NCI-H1417 (cell line): ENCODE measurements at places on chromosomes 3 and 15.
A peak's percentile ranks its signal among the peaks of the same experiment; 100 is the strongest.

GRCh38 chr3:179391906-179392305 is 44.4 kb downstream of the MFN1 start:
- DNase-seq: no peak

- DNase-seq: no peak
Observed at GRCh38 chr3:160016972-160017371, 28.3 kb downstream of the IL12A start.

- peak; percentile 65 for DNase-seq
Observed at GRCh38 chr3:138113326-138113725, 2.1 kb downstream of the DZIP1L start.

GRCh38 chr3:38275658-38276057 is 6.4 kb upstream of the SLC22A14 start:
- no peak for DNase-seq

DNA sequence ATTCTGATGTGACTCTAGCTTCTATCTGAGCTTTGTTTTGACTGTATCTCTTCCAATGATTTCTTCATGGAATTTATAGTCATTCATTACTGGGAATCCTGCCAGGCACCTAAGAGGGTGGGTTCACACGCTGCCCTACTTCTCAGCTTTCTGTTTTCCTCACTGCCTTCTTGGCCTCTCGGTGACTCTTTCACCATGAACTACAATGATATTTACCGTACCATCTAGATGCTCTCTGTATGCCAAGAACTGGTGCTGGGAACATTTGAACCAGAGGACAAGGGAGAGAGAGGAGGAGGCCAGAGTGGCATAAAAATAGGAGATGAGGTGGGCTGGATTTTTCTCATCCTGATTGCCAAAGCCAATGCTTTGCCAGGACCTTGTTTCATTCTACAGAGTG is 280.0 kb upstream of the P2RY1 start:
- no peak for DNase-seq

GRCh38 chr3:139636511-139636910 is 41.3 kb downstream of the NMNAT3 start:
- DNase-seq: no peak

DNA sequence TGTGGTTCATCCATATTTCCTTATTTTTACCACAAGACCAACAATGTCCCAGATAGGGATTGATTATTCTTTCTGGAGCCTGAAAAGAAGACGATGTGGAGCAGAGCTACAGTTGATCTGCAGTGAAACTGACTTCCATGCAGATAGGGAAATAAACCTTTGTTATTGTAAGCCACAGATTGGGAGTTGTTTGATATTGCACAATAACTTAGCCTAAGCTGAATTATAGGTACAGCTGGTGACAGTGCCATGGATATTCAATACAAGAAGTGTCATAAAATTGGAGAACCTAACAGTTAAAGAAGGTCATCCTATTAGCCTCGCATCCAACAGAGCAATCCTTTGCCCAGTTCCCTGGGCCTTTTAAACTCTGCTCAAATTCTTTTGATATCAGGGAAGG is 367.7 kb upstream of the PPP2R3A start:
- DNase-seq: no peak

DNA sequence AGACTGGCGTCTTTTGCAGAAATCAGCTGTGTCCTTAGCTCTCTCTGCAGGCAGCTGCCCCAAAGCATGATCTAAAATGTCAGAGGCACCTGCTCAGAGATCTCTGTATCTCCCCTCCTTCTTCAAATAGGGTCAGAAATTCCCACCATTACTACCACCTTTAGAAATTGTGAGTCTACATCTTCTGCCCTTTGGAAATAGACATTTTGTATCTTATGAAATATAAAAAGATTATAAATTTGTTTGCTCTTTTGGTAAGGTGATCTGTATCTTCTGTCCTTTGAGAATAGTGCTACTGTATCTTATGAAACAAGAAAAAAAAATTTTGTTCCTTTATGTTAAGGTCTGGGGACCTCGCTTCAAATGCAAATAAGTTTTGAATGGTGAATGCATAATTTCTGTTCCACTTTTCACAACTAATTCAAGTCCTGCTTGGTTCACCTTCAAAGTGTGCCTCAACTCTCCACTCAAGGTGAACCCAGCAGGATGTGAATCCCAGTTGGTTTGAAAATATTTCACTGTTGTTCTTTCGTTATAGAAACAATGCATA is 28.3 kb upstream of the GPD1L start:
- DNase-seq: no peak

- DNase-seq: no peak
Observed at GRCh38 chr15:95132774-95133173, 901.4 kb downstream of the MCTP2 start.

DNA sequence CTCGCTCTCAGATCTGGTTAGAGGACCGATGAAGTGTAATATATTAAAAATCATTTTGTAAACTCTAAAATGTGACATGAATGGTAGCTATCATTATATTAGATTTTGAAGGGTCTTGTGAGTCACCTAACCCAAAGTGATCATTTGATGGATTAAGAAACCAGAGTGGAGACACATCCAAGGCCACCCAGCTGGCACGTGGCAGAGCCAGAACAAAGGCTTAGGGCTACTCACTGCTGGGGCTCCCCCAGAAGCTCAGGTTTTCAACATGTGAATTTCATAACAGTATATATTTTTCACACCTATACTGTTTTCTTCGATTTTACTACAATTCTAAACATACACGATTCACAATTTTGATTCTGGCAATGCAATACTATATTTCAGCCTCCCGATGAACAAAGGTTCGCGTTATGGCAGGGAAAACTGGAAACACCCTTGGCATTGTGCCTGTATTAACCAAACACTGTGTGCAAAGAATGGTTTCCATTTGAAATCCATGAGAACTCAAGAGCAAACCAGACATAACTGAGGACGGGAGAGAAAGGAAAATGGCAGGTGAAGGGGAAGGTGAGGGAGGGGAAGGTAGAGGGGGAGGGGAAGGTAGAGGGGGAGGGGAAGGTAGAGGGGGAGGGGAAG is 88.9 kb downstream of the ADAMTS17 start:
- DNase-seq: no peak

GRCh38 chr3:39064646-39065045 is 12.8 kb downstream of the WDR48 start:
- no peak for DNase-seq

GRCh38 chr3:195023576-195023975 is 247.4 kb downstream of the XXYLT1 start:
- DNase-seq: no peak

- DNase-seq: no peak
Observed at GRCh38 chr3:115160295-115160694, 13.2 kb upstream of the ZBTB20 start.

GRCh38 chr3:181695661-181696491 is 15.8 kb upstream of the SOX2 start:
- DNase-seq: no peak

GRCh38 chr3:67381667-67382272 is 272.6 kb downstream of the SUCLG2 start:
- no peak for DNase-seq

DNA sequence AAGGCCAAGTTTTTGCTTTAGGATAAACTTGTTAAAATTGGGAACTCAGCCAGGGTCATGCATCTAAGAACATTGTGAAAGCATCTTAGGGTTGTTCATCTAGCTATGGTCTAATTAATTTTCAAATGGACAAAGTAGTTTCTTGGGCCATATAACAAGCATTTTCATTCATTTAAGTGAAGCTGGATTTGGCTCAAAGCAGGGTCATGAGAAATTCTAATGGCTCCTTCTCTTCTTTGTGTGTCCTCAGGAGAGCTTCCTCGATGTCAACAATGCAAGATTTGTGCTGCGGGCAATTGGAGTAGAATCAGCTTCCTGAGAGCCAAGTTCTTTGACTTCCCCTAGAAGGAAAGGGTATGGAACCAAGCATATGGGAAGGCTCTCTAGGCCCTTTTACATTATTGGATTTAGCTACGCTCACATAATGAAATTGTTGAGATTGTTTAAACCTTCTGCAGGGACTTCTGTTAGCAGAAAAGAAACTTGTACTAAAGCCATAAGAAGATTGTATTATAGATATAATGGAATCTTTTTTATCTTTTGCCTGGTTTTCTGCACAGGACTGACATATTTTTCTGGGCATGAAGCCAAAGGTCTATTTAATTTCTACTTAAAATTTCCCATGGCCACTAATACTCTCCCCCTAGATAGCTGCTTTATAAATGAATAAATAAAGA is 1.8 kb upstream of the SAMMSON start:
- peak; percentile 26 for DNase-seq

GRCh38 chr3:69290006-69290405 is 95.9 kb downstream of the FRMD4B start:
- peak; percentile 60 for DNase-seq

DNA sequence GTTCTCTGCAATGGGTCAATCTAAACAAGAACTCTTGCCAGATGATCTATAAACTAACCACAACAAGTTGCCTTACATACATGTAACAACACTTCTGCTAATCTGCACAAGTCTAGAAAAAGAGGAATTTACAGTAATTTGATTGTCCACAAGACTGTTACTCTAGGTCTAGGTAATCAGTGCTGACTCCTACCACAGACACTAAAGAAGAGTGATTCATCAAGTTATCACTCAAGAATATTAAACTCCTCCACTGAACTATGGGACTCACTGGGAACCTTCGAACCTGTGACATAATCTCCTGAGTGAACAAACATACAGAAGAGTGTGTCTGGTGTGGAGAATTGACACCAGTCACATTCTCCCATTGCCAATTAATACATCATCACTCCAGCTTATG is 138.3 kb downstream of the ANXA2 start:
- no peak for DNase-seq

DNA sequence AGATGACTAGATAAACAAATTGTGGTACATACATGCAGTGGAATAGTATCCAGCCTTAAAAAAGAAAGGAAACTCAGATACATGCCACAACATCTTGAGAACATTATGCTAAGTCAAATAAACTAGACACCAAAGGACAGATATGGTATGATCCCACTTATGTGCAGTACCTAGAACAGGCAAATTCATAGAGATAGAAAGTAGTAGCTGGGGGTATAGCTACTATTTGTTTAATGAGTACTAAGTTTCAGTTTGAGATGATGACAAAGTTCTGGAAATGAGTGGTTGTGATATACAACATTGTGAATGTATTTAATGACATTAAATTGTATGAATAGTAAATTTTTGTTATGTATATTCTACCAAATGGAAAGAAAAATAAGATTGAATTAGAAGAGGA is 477.2 kb upstream of the CFAP20DC start:
- no peak for DNase-seq

DNA sequence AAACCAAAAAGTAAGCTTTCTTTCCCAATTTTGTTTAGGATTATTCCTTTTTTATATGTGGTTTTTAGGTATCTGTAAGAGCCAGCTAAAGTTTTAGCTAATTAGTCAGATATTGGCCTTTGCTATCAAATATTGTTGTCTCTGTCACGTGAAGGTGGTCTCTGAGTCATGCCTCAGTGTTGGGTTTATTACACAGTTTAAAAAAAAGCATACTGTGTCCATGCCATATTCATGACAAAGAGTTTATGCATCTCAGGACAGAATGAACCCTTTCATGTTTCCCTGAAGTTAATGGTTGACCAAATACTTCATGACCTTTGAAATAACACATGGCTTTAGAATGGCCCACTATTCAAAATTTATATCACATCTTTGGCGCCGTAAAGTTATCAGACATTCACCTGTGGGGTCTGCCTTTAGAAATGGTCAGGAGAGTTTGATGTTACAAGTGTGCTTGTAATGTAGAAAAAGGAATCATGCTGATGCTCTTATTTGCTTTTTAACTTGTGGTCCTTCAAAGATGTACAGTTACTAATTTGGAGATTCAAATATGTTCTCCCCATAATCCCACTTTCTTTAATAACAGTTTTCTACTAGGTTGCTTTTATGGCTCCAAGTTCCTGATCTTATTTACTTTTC is 101.5 kb downstream of the MYRIP start:
- no peak for DNase-seq

DNA sequence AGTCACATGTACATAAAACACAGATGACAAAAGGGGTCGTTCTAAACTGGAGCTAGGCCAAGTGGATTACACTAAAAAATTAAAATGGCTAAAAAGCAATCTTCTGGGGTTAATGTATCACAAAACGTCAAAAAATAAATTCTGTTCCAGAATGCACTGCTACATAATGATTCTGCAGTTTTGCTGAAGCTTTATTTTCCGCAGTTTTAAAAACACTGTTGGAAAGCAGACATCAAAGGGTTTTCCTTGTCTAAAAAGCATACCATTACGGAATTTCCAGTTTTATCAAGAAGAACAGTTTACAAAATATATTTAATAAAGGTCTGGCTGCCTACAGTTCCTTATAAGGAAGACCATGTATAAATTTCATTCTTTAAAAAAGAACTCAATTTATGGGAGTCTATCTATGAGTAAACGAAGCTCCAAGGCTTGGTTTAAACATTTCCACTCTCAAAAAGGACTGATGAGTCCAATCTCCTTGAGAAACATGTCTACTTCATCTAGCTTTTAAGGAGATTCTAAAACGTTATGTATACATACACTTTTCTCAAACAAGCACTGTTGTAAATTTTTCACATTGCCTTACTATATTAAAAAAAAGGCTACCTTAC is 1.3 kb downstream of the DMXL2 start:
- DNase-seq: peak; percentile 43

- DNase-seq: no peak
Observed at GRCh38 chr3:71984843-71985613, 200.1 kb upstream of the PROK2 start.

- no peak for DNase-seq
Observed at GRCh38 chr3:172061724-172062184, 22.4 kb downstream of the FNDC3B start.

DNA sequence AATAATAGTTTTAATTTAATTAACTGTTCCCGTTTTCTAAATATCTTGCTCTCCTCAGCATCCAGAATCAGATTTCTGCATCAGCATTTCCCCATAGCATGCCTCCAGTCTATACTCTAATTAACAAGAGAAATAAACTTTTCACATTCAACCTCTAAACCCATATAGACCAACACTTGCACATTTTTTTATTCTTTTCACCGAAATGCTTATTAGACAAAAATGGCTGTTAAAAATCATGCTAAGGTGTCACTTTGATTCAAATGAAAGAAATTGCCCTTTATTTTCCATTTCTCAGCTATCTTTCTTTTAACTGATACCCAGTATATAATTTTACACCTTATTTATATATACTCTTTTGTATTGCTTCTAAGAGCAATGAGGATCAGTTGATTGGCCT is 1107.1 kb upstream of the EPHA6 start:
- no peak for DNase-seq

GRCh38 chr3:16382845-16383244 is 117.8 kb downstream of the OXNAD1 start:
- no peak for DNase-seq

DNA sequence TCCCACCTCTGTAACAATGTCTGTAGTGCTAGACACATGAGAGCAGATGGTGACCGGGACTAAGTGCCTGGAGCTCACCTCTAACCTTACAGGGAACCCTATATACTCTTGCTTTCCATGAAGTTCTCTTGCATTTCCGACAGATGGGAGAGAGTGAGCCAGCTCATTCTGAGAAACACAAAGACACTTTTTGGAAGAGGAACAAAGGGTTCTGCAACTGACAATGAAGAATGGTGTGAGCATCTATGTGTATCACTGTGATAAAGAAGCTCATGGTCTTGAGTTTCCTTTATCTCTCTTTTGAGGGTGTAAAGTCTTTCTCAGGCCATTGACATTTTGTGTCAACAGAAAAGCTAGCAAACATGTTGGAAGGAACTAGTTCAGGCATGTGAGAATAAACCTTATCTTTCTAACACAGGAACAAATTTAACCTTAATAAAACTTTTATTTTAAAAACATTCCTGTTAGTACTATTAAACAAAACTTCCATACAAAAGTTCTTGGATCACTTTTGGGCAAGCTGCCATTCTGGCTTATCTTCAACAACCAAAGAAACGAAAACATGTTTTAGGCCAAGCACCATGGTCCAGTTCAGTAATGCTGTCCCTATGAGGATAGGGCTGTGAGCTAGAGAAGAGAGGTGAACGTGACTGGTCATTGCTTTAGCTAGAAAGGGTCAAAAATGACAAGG is 142.7 kb downstream of the THRB start:
- no peak for DNase-seq
